ENCODE measurements at places on chromosomes 11 and 22.
A peak's percentile ranks its signal among the peaks of the same experiment; 100 is the strongest.

GRCh38 chr11:94658888-94659287, 91.7 kb downstream of the PIWIL4 start:
- DNase-seq: no peak

DNA sequence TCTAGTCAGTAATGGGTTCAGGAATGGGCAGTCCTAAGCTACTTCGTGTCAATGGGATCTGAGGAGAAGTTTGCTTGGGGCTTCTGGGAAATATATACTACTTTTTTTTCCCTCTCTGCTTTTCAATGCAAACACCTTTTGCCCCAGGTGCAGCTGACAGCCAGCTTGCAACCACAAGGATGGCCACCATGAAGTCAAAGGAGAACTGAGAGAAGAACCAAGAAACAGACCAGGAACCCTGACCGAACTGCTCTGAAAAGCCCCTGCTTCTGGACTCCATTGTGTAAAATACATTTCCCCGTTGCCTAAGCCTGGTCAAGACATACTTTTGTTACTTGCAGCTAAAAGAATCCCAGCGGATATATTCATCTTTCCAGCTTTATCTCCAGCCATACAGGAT, 20.1 kb upstream of the CD44 start:
- DNase-seq: no peak

DNA sequence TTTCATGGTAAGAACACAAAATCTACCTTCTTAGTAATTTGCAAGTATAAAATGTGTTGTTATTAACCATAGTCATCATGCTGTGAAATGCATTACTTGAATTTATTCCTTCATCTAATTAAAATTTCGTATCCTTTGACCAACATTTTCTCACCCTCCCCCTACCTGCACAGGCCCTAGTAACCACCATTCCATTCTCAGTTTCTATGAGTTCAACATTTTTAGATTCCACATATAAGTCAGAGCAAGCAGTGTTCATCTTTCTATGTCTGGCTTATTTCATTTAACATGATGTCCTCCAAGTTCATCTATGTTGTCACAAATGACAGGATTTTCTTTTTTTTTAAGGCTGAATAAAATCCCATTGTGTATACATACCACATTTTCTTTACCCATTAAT, 43.5 kb upstream of the CCDC179 start:
- no peak for DNase-seq

GRCh38 chr22:26648528-26649388, 8.6 kb upstream of the MIAT start:
- peak; percentile 68 for DNase-seq

DNA sequence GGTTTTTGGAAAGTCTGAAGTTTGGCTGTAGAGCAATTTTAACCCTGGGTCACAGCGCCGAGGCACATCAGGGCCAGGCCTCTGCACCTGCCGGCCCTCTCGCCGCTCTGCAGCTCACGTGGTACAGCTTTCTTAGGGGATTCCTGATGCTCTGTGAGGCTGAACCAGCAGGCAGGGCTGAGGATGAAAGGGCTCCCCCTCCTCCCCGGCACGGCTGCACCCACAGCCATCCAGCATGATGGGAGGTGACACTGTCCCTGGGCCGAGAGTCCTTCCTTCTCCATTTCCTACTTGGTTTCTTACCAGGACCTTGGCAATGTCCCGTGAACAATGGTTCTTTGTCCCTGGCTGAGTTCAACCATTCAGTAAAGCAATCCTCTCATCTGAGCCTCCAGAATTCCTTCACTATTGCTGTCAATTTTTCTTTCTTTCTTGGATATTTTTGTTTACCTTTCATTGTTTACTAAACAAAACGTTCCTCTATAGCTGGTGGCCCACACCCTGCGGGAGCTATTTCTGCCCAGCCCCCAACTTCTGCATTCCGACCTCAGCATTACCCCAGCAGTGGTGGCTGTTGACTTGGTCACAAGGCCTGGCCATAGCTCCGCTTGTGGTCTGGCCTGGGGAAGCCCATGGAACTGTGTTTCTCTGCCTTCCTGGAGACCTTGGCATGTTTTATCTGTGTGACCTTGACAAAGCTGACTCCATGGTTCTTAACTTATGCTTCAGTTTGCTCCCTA, 172.8 kb upstream of the B3GAT1 start:
- no peak for DNase-seq
